Activated CD4-positive, alpha-beta T cell treated with anti-CD3 and anti-CD28 coated beads, Interleukin-2, amount 10 ng/mL, durations not matched to agents 24 days and 14 days (primary cell): ENCODE measurements at places on chromosomes 1 and 21.

- H3K36me3 ChIP-seq = no peaks in the 10 kb centered on the region
- H3K4me1 ChIP-seq = peaks cover 8% of the 10 kb centered on the region
- no peak overlapping the region for H3K4me3 ChIP-seq
Observed at GRCh38 chr1:15329104-15329820, 80.4 kb upstream of the EFHD2 start.

- peaks cover 9% of the 10 kb centered on the region for H3K4me1 ChIP-seq
- H3K27ac ChIP-seq = no peak overlapping the region
- H3K27me3 ChIP-seq = peaks cover 8% of the 10 kb centered on the region
- H3K36me3 ChIP-seq = peaks cover 3% of the 10 kb centered on the region
- DNase-seq = no peak
- H3K4me3 ChIP-seq = no peak overlapping the region
Observed at GRCh38 chr1:11752359-11753088, 9.5 kb upstream of the C1orf167 start.

- H3K36me3 ChIP-seq = no peaks in the 10 kb centered on the region
- no peaks in the 10 kb centered on the region for H3K4me1 ChIP-seq
- H3K27me3 ChIP-seq = peaks cover 6% of the 10 kb centered on the region
- no peak for DNase-seq
Observed at GRCh38 chr1:48552903-48553606, 81.1 kb upstream of the SPATA6 start.

- no peak overlapping the region for H3K4me3 ChIP-seq
- no peak for DNase-seq
- H3K27ac ChIP-seq = no peak overlapping the region
- peaks cover 4% of the 10 kb centered on the region for H3K27me3 ChIP-seq
- no peaks in the 10 kb centered on the region for H3K4me1 ChIP-seq
- H3K36me3 ChIP-seq = no peaks in the 10 kb centered on the region
Observed at GRCh38 chr1:85406887-85407533, 57.9 kb downstream of the DDAH1 start.

GRCh38 chr1:93616996-93617669, 64.5 kb downstream of the BCAR3 start:
- DNase-seq = no peak
- H3K36me3 ChIP-seq = no peaks in the 10 kb centered on the region
- H3K27ac ChIP-seq = no peak overlapping the region
- peaks cover 35% of the 10 kb centered on the region for H3K27me3 ChIP-seq
- no peak overlapping the region for H3K4me3 ChIP-seq
- H3K4me1 ChIP-seq = peaks cover 17% of the 10 kb centered on the region

- peaks cover 20% of the 10 kb centered on the region for H3K36me3 ChIP-seq
- H3K27me3 ChIP-seq = peaks cover 17% of the 10 kb centered on the region
- peak within 1 kb of the TSS; percentile 90 for H3K27ac ChIP-seq
- DNase-seq = peak; percentile 75
- H3K4me3 ChIP-seq = peak within 1 kb of the TSS; percentile 97
Observed at GRCh38 chr21:31343680-31344480, at the start of gene TIAM1. TIAM1 (minus strand) TSS chr21:31344261; CDS start chr21:31266972, 77,289 bp downstream.
